ENCODE measurements at places on chromosomes 2 and 18.

- DNase-seq = no peak
Measured at GRCh38 chr18:31711365-31712172, 27.2 kb upstream of the B4GALT6 start.

GRCh38 chr2:218444692-218445357 lies 25.9 kb downstream of the VIL1 start:
- no peak for DNase-seq

DNA sequence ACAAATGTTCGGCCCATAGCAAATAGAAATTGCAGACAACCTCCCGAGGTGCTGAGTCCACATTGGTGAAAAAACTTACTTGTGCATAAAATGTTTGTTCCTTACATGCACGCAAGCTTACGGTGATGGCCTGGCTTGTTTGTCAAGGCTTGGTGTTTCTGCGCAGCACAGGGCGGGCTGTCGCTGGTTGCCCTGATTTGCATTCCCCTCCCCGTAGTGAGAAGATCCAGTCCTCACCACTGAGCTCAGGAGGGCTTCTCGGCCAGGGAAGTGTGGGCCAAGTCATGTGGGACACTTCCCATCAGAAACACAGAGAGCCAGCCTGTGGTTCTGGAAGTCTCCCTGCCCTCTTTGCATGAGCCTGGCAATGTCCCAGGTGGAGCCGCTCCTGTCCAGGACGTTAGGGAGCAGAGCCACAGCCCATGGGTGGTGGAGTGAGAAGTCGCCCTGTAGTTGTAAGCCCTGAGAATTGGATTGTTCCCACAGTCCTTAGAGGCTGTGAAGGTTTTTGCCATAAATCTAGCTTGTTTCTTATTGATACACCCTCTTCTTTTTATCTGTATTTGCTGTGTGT lies 152.7 kb downstream of the TWIST2 start:
- no peak for DNase-seq

DNA sequence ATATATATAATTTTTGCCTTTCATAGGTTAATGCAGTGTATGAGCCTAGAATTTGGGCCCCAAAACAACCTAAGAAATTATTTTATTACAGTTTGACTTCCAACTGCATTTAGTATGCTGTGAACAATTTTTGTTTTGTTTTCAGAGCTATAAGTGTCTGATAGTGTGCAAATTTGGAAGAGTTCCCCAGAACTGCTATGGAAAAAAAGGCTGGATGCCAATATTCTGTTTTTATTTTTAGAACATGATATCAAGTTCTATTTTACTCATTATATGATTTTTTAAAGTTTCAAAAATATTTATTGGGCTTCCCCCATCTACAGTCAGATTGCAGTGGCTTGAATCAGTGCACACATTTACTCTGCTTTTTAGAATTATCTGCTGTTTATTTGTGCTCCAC lies 42.6 kb downstream of the MRPS9 start:
- DNase-seq = no peak

DNA sequence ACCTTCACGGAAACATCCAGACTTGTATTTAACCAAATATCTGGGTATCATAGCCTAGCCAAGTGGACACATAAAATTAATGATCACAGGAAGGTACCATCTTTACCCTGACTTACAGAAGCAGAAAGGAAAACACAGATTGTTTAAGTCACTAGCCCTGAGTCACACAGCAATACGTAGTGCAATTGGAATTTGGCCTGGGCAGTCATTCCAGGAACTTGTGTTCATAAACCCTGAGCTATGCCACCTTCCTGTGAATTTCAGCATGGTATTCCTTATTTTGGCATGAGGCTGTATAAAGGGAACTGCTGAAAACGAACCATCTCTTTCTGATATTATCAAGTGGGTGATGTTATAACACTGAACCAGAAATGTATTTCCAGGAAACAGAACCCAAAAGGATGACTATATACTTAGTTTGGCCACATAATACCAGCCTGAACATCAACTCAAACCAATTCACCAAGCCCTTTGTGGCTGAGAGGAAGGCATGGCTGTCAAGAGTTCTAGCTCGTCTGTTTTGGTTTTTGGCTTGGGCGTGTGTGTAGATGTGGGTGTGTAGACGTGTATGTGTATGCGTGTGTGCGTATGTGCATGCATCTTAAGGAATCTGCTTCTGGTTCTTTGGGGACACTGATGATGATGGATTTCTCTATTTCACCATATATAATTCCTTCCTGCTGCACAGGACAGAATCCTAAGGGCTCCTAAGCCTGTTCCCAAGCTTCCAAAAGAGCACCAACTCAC lies 533.4 kb upstream of the ID2 start:
- DNase-seq = no peak

GRCh38 chr2:27291865-27292264 lies 9.6 kb downstream of the TRIM54 start:
- no peak for DNase-seq

DNA sequence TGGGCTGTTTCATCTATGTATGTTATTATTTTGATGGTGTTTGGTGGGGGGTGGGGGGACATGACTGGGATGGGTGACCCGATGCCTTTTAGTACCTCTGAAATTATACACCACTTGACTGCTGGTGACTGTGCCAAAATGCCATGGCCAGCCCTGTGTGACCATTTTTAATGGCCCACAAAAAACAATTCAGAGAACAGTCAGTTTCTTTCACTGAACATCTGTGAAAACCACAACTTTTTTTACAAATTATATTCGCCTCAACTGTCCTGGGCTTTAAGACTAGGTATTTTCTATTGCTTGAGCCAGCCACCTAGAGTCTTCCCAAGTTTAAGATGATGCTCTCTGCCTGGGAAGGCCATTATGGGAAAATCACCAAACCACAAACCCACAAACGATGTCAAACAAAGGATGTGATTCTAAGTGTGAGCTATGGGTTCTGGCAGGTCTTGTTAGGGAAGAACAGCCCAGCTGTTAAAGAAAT lies 33.9 kb downstream of the FN1 start:
- DNase-seq = no peak

- no peak for DNase-seq
Measured at GRCh38 chr18:50711386-50711785, 108.4 kb downstream of the MRO start.

- DNase-seq = no peak
Measured at GRCh38 chr2:179612591-179613298, 248.7 kb downstream of the ZNF385B start.

DNA sequence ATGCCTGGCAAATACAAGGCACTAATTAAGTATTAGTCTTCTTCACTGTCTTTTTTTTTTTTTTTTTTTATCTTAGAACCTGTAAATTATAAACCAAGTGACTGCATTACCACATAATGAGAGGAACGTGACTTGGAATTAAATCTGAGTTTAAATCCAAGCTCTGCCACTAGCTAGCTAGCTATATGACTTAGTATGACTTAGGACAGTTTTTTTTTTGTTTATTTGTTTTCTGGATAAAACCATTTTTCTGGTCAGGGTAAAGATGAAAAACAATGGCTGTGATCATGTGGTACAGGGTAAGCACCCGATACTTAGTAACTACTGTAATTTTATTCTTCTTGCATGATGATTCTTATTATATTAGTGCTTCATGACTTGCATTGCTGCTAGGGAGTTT lies 191.8 kb upstream of the LRRTM1 start:
- no peak for DNase-seq

DNA sequence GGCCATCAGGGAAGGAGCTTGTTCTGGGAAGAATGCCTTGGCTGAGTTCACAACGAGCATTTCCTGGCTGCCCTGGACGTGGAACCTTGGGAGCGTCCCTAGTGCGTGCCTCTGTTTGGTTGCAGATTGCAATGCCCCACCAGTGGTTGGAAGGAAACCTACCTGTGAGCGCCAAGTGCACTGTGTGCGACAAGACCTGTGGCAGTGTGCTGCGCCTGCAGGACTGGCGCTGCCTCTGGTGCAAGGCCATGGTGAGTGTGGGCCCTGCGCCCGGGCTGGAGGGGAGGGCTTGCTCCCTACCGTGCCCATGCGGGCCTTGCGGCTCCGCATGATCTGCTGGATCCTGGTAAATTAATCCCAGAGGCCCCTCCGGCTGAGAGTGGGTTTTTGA lies 81.9 kb downstream of the DGKD start:
- no peak for DNase-seq

DNA sequence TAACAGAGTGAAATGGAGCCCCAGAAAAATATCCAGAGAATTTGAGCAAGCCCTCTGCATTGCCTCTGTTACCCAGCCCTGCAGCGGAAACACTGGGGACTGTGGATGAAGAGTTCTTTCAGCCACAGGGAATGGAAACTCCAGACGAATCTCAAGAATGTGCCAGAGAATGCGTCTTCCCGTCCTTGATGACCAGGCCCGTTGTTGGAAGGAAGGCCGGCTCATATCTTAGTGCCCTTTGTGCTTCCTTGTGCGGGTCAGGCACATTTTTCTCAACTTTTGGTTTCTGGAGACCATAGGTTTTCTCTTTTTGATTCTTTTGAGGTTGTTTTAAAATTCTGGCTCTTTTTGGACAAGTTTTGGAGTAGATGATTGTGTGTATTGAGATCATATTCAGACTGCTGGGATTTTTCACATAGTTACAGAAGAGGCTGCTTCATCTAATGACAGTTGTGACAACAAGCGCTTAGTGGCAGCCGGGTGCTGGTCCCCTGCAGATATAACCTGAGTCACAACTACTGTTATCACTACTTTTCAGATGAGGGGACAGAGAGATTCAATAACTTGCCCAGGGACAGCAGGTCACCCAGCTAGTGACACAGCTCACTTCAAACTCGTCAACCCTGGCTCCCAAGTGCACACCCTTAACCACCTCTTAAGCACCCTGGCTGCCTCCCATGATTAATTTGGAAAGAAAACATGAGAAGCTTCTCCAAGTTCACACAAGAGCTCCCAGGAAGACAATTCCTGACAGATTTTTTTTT lies 15.7 kb downstream of the MAL start:
- no peak for DNase-seq

DNA sequence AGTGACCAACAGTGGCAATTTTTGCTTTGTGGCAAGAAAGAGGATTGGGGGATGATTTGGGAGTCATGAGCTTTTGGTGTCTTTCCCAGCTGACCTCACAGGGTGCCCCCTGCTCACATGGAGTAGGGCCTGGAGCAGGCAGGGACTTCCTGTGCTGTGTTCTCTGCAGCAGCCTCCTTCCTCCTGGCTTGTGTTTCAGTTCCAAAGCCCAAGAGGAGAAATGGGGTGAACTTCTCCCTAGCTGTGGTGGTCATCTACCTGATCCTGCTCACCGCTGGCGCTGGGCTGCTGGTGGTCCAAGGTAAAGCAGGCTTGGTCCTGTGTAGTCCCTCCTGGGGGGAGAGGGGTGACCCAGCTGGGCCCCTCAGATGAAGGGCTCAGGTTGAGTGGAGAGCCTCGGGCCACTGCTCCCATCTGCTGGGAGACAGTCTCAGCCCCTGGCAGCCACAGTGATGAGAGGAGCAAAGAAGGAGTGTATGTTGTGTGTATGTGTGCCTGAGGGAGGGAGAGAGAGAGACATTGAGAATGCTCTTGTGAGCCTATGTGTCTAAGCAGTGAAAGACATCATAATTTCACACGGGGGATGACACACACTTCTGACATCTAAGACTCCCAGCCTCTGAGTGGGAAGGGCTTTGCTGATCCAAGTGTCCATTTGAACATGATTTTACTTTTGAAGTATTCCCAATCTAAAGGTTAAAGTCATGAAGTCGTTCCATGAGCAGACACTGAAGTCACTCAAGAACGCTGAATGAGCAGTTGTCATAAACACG lies 27.2 kb downstream of the MARCO start:
- no peak for DNase-seq

DNA sequence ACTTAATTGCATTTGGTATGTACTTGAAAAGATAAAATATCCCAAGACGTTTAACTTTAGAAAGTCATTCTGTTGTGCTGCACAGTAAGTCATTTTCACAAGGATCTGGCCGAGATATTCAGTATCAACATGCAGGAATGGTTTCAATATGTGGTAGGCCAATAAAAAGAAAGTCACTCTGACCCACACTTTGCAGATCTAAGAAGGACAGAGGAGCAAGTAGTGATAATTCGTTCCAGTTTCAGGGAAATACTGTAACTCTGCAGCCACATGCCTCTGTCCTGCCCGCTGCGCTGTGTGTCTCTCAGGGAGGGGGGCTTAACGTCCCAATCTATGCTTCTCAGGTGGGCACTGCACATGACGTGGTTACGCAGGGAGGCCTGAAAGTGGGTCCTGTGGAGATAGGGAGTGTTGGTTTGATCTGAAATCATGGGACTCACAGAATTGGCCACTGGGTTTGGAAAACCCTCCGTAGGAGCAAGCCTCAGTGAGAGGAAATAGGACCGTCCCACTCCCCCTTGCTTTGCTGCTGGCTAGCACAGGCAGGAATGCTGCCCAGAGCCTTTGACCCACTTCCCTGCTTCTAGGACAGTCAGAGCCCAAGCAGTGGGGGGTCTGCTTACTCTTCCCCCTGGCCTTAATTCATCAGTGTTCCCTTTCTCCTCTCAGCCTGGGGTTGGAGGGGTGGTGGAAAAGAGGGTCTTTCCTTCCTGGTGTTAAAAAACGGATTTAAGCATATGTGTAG lies 314.7 kb upstream of the SPRED2 start:
- DNase-seq = no peak

GRCh38 chr2:42480402-42480801 lies 13.4 kb downstream of the KCNG3 start:
- DNase-seq = no peak

- no peak for DNase-seq
Measured at GRCh38 chr2:205539603-205540002, 142.7 kb upstream of the NRP2 start.

GRCh38 chr18:67300498-67300897 lies 216.0 kb downstream of the DSEL start:
- DNase-seq = no peak

GRCh38 chr2:240622531-240623235 lies 2.6 kb upstream of the GPR35 start:
- DNase-seq = no peak

- no peak for DNase-seq
Measured at GRCh38 chr18:40529478-40529877, 1425.6 kb upstream of the PIK3C3 start.

DNA sequence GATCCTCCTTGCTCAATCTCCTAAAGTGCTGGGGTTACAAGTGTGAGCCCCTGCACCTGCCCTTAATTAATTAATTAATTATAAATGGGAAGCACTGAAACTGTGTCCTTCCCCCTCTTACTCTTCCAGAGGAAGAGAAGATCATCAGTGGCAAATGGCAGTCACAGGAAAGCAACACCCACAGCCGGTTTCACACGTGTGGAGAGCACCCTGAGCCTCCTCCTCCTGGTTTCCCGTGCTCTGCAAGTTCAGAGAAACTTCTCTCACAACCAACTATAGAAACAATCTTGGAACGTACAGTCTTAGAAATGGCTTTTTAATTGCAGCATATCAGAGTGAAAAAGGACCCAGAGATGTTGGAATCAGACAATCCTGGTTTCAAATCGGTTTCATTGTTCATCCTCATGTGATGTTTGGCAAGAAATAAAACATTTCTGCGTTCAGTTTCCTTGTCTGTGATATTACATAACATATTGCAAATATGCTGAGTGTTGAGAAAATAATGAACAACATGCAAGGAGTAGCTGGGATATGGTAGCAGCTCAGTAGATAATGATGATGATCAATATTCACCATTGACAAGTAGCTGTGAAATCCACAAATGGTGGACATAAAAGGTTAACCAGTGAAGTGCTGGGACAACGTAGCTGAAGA lies 141.0 kb upstream of the KCTD1 start:
- no peak for DNase-seq

Data from cerebellar nuclear complex (tissue), 1 donor.